H7 (cell line): ENCODE measurements at places on chromosomes 6 and 20. TPM values are rescaled to one million over a fixed set of nuclear protein-coding genes. Genes with fewer than 3 reads are reported as not detected.

DNA sequence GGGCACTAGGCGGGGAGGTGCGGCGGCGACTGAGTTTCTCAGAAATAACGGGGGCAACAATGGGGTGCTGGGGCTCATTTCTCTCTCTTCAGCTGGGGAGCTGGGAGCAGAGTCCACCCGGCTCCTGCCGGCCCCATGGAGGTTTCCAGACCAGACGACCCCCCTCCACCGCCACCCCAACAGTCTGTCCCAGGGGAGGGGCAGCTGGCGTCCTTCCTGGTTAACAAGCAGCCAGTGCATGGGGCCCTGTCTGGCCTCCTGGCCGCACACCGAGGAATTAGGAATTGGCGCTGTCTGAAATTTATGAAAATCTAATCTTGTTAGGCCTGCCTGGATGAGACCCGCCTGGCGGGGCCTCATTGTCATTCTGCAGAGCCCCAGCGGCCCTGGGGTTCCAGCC, 42.4 kb downstream of the PMEPA1 start:
- DNase-seq: no peak

GRCh38 chr6:37535759-37536490, 36.2 kb upstream of the CCDC167 start:
- peak; percentile 82 for DNase-seq

DNA sequence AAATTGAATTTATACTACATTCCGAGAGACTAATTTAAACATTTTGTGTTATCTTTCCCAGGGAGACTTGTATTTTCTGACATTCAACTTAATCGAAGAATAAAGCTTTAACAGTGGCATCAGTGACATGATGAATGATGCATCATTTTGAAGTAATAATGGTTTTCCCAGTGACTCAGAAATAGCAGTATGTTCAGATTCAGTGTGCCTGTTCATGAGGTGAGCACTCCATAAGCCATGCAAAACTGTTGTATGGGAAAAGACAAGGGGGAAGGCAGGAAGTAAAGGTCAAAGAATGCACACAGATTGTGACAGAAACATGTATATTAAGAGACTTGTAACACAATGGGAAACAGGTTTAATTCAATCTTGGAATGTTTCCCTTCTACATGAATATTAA, 1348.2 kb upstream of the GJE1 start:
- DNase-seq: no peak

DNA sequence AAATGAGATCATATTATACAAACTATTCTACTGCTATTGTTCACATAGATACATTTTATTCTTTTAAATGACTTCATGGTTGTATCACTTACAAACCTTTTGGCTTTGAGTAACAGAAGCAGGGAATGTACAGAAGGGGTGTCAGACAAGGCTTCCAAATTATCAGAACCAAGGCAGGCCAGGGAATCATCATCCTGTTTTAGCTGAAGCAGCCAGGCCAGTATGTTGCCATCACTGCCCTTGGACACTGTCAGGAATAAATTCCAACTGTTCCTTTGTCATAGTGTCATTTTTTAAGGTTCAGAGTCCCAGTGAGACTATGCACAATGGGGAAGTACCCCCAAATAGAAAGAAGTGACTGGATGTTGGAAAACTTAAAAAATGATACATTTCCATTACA, 23.1 kb upstream of the PKIG start:
- no peak for DNase-seq

DNA sequence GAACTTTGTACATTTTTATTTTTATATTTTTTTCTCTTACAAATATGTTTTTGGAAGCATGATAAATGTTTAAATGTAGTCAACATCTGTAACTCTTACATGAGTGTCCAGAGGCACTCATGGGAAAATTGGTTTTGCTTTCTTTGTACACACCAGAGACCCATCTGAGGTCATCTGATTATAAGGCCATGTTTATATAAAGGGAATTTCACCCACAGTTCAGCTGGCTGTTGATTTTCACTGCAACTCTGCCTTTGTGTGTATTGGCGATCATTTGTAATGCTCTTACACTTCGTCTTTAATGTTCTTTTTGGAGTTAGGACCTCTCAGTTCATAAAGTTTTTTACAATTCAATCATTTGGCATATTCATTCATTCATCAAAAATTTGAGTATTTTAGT, 28.1 kb downstream of the RIOK1 start:
- no peak for DNase-seq

DNA sequence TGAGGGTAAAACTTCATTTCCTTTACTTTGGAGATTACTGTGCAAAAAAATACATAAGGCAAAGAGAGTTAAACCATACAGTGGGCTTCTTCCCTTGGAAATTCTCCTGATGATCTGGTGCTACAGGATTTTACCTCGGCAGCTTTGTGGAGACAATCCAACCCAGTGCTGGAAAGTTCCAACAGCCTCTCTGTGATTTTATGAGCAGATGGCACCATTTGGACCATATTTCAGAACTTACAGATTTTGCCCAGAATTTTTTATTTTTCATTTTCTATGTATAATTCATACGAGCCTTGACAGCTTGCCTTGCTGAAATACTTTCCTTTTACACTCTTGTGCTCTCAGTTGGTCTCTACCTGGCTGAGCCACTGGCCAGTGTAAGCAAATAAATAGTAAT, 43.3 kb upstream of the TNFRSF21 start:
- DNase-seq: no peak

DNA sequence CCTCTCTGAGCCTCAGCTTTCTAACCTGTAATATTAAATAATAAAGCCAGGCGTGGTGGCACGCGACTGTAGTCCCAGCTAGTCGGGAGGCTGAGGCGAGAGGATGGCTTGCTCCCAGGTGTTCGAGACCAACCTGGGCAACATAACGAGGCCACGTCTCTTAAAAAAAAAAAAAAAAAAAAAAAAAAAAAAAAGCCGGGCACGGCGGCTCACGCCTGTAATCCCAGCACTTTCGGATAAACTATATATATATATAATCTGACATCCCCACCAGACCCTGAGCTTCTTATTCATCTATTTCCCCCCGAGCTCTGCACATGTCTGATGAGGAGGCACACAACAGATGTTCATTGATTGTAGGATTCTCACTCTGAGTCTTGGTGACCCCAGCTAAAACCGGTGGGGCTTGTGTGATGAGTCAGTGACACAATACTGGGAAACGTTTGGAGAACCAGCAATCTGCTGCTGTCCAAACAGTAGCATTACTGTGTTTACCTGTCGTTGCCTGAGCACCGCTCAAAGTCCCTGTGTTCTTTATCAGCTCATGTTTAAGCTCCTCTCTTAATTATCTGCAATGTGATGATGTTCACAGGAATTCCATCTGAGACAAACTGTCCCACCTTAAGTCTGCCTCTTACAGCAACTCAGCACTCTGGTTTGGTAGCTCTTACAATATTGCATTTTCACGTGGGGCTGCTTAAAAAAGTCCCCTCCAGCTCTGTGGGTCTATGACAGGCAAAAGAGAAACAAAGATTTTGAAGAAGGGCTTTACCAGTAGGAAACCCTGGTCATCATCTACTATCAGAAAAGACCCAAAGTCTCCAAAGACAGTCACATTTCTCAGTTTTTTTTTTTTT, 1.0 kb upstream of the SPATA2 start:
- peak; percentile 25 for DNase-seq

GRCh38 chr6:116111552-116112528, 11.2 kb downstream of the NT5DC1 start:
- peak; percentile 51 for DNase-seq

DNA sequence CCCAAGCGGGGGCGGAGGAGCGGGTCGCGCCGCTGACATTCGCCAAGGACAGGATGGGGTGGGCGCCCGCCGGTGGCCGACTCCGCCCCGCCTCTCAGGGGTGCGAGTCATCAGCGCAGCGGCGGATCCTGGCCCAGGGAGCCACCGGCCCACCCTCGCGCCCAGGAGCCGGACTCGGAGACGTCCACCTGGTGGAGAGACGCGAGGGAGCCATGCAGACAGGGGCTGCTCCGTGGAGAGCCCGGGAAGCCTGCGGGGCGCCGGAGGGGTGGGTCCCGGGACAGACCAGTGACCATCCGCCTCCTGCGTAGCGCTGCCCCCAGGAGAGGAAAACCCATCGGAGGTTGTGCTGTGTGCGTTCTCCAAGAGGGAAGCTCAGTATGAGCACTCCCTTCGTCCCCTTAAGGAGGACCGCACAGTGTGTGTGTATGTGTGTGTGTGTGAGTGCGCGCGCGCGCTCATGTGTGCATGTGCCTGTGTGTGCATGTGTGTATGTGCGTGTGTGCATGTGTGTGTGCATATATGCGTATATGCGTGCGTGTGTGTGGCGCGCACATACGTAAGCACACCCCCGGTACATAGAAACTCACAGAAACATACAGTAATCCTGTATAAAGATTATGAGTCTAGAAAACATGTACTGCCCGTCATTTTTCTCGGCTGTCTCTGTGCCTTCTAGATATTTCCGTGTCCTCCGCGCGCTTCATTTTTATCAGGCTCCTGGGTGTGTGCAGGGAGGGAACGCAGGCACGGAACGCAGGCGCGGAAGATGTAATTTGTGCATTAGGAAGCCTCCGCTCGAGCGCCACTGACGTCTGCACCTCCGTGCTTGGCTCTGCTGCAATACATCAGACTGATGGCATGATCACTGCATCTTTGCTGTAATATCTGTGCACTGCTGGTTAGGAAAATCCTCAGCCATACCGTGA, 158.9 kb downstream of the TBXT start:
- peak; percentile 78 for DNase-seq

DNA sequence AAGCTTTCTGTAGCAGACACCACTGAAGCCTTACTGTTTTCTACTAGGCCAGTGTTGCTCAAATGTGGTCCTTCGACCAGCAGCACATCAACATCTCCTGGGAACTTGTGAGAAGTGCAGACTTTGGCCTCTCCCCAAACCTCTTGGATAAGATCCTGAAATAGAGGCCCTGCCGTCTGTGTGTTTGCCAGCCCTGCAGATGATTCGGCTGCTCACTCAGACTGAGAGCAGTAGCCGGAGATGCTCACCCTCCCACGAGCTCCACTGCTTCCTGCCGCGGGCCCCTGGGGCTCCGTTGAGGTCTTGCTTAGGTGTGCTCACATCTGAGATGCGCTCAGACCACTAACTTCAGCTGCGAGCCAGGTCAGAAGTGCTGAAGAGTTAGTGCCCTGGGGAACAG, 129.5 kb upstream of the SSTR4 start:
- DNase-seq: no peak

- no peak for DNase-seq
Observed at GRCh38 chr6:105836379-105836778, 249.8 kb upstream of the PRDM1 start.

FRK gene
- total RNA-seq: 0.10 and 0.11 TPM in 2 replicates

ADGRF5 gene
- under 0.01 and 1.0 TPM in 2 replicates for total RNA-seq
